Placental epithelial cell (primary cell): ENCODE measurements at places on chromosomes 1 and 21. TPM values are rescaled to one million over a fixed set of nuclear protein-coding genes. Genes with fewer than 3 reads are reported as not detected.

The FCMR gene
- 0.22 TPM in 1 of 2 replicates, not detected in the other for total RNA-seq

The TRIM67 gene
- not detected in 2 replicates for total RNA-seq

The NEK2 gene
- total RNA-seq, result 3.9 and 8.2 TPM in 2 replicates

The CNR2 gene
- not detected in 2 replicates for total RNA-seq

The TAF12 gene
- 23.3 and 37.3 TPM in 2 replicates for total RNA-seq

The REN gene
- total RNA-seq, result not detected in 2 replicates

The A3GALT2 gene
- not detected in 2 replicates for total RNA-seq

The HSD11B1 gene
- 0.22 TPM in 1 of 2 replicates, not detected in the other for total RNA-seq

The CA14 gene
- total RNA-seq, result under 0.01 TPM in 1 of 2 replicates, not detected in the other

The RBM11 gene
- under 0.01 TPM in 1 of 2 replicates, not detected in the other for total RNA-seq

The WDR64 gene
- 1.2 and 1.3 TPM in 2 replicates for total RNA-seq

The CYP4B1 gene
- 1.6 and 2.5 TPM in 2 replicates for total RNA-seq

The RPL5 gene
- total RNA-seq, result 844 and 972 TPM in 2 replicates

The ALG6 gene
- total RNA-seq, result 8.4 and 9.4 TPM in 2 replicates

The OPTC gene
- total RNA-seq, result 0.76 TPM in 1 of 2 replicates, not detected in the other

The OR6N1 gene
- total RNA-seq, result not detected in 2 replicates

The CRB1 gene
- under 0.01 TPM in 1 of 2 replicates, not detected in the other for total RNA-seq

The KIAA0040 gene
- total RNA-seq, result 13.7 and 37.3 TPM in 2 replicates

The SERTAD4 gene
- 4.7 and 8.1 TPM in 2 replicates for total RNA-seq

The ZNF695 gene
- total RNA-seq, result 2.0 and 3.1 TPM in 2 replicates

The HAPLN2 gene
- not detected in 2 replicates for total RNA-seq

The CENPF gene
- 8.6 and 20.4 TPM in 2 replicates for total RNA-seq

The TPRG1L gene
- 18.8 and 19.7 TPM in 2 replicates for total RNA-seq

The LRRN2 gene
- total RNA-seq, result 0.22 and 10.2 TPM in 2 replicates

The ATP5IF1 gene
- total RNA-seq, result 98.9 and 103 TPM in 2 replicates

The BLACAT1 gene
- total RNA-seq, result 2.5 and 9.0 TPM in 2 replicates

The AMPD1 gene
- not detected in 2 replicates for total RNA-seq

The TOR1AIP2 gene
- 104 and 151 TPM in 2 replicates for total RNA-seq
